PC-9 (cell line): ENCODE measurements at places on chromosomes 13 and 19. TPM values are rescaled to one million over a fixed set of nuclear protein-coding genes. Genes with fewer than 3 reads are reported as not detected.

The B3GNT3 gene
- total RNA-seq = 47.7 and 65.9 TPM in 2 replicates

The PSG3 gene
- not detected in 2 replicates for total RNA-seq

The NEK3 gene
- total RNA-seq = 1.6 and 3.7 TPM in 2 replicates

The SUPT5H gene
- total RNA-seq = 99.7 and 118 TPM in 2 replicates

The KXD1 gene
- 97.0 and 101 TPM in 2 replicates for total RNA-seq

The CGB3 gene
- not detected in 2 replicates for total RNA-seq

The C5AR2 gene
- not detected in 2 replicates for total RNA-seq
